ENCODE measurements at places on chromosomes 6 and 20.

GRCh38 chr6:110325197-110325596 is 33.0 kb downstream of the METTL24 start:
- no peak for DNase-seq

- no peak for DNase-seq
Observed at GRCh38 chr6:98498866-98499265, 335.5 kb upstream of the POU3F2 start.

DNA sequence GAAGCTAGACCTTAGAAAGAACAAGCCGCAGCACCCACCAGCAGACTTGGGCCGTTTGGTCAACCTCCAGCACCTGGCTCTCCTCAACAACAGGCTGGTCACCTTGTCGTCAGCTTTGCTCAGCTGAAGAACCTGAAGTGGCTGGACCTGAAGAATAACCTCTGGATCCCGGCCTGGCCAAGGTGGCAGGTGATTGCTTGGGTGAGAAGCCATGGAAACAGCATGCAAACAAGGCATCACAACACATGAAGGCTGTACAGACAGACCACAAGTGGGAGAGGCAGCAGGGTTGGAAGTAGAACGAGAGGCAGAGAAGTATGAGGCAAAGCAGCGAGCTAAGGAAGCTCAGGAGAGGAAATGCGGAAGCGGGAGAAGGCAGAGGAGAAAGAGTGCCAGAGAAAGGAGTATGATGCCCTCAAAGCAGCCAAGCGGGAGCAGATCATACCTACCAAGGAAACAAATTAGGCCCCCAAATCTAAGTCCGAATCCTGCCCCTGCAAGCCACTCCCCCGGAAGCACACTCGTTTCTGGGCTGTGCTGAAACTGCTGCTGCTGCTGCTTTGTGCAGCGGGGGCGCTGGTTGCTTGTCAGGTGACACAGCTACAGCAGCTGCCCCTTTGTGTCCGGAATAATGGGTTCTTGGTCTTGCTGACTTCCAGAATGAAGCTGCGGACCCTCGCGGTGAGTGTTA is 121.6 kb upstream of the LGSN start:
- peak; percentile 1 for DNase-seq

DNA sequence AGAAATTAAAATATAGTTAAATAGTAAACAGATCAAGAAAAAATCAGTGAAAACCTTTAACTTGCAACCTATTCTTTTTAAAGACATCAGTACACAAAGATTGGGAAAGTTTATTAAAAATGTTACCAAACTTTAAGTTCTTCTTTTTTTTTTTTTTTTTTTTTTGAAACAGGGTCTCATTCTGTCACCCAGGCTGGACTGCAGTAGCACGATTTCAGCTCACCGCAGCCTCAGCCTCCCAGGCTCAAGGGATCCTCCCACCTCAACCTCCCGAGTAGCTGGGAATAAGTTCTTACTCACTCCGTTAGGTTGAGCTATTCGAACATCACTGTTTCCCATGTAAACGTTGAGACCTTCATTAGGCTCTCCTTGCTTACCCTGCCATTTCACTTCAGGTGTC is 5.6 kb downstream of the MAP3K5 start:
- no peak for DNase-seq

- no peak for DNase-seq
Observed at GRCh38 chr6:31737315-31737990, 1.1 kb upstream of the CLIC1 start.

DNA sequence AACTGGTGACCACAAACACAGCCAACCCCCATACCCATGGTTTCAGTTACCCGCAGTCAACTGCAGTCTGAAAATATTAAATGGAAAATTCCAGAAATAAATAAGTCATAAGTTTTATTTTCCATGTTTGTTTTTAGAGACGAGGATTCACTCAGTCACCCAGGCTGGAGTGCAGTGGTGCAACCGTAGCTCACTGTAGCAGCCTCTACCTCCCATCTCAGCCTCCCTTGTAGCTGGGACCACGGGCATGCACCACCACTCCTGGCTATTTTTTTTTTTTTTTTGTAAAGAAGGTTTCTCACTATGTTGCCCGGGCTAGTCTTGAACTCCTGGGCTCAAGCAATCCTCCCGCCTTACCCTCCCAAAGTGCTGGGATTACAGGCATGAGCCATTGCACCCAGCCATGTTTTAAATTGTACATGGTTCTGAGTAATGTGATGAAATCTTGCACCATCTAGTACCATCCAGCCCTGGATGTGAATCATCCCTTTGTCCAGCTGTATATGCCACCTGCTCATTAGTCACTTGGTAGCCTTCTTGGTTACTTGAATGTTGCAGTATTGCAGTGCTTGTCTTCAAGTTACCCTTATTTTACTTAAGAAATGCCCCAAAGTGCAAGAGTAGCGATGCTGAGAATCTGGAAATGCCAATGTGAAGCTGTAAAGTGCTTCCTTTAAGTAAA is 14.5 kb downstream of the CSNK2A1 start:
- DNase-seq = no peak

Measured in central memory CD4-positive, alpha-beta T cell (primary cell).